Muscle of back (tissue), 13 donors: ENCODE measurements at places on chromosomes 2 and 18. TPM values are rescaled to one million over a fixed set of nuclear protein-coding genes. Genes with fewer than 3 reads are reported as not detected.

DNA sequence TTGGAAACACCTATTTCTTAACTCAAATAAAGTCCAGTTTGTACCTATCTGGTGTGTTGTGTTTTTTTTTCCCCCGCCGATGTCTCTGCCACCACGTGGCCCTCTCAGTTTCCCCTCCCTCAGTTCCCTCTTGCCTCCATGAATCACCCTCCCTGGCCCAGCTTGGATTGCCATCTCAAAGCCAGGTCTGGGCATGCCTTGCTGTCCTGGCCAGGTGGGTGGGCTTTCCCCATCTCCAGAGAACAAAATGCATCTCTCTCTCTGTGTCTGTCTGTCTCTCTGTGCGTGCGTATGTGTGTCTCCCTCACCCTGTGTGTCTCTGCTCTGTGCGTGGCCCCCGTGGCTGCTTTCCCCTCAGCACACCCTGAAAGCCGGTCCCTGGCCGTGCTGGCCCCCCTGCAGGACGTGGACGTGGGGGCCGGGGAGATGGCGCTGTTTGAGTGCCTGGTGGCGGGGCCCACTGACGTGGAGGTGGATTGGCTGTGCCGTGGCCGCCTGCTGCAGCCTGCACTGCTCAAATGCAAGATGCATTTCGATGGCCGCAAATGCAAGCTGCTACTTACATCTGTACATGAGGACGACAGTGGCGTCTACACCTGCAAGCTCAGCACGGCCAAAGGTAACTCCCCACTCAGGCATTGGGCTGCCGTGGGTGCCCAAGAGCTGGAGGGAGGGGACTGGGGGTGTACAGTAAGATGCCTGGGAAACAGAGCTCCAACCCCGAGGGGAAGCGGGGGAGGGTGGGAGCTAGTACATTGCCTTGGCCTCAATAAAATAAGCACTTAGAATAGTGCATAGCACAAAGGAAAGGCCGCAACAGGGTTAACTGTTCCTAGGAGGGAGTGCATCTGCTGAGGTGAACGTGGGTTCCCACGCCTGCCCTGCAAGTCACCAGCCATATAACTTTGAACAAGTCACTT lies 31.6 kb upstream of the GMPPA start:
- no peak for DNase-seq

AKAIN1 gene
- polyA plus RNA-seq, result not detected

LDAH gene
- 10.7 TPM for polyA plus RNA-seq

SERPINB12 gene
- polyA plus RNA-seq, result 1.8 TPM

DNA sequence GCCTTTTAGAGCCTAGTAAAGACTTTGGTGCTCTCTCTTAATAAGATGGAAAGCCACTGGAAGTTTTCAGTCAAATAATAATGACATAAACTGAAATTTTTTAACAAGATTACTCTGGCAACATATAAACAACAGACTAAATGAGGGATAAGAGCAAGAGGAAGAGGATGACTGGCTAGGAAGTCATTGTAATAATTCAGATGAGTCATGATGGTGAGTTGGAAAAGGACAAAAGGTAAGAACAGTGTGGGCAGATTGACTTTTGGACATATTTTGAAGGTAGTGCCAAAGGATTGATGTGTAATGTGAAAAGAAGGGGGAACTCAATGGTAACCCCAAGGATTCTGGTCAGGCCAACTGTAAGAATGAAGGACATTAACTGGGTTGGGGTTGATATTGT lies 310.3 kb downstream of the NOL4 start:
- DNase-seq, result no peak

PNO1 gene
- 13.8 TPM for polyA plus RNA-seq

DNA sequence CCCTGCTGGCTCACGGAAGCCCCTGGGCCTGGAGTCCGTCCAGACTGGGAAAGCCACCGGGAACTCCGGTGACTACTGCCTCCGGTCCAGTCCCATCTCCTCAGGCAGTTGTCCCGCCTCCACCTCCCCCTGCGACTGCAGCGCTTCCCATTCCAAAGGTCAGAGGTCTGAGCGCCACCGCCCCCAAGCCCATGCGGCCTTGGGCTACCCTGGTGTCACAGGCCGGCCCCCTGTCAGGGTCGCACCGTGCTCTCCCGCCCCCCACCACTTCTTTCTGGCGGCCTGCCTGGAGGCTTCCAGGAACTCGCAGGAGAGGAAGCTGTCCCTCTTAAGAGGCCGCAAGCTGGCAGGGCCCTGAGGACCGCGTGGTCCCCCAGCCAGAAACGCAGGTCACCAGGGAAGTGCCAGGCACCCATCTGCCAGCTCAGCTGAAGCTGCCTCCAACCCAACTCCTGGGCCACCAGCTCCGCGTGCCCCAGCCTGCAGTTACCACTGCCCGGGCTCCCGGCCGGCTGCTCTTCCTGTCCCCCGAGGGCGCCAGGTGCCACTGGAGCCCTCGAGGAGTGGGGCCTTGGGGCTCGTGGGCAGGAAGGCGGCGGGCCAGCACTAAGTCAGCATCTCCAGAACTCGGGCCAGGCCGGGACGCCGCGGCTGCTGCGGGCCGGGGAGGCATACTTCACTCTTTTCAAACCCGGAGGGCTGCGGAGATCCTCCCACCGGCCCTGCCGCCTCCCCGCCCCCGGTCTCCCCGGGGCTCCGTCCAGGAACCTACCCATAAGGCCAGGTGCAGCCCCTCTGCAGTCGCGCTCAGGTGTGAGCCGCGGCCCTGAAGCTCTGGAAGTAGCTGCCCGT lies 83.3 kb upstream of the POMC start:
- DNase-seq, result no peak

- no peak for DNase-seq
These were observed 90.5 kb upstream of the MSH2 start for GRCh38 chr2:47312491-47312850.

GRCh38 chr2:39094717-39095363 lies 26.0 kb downstream of the SOS1 start:
- peak; percentile 30 for DNase-seq

DNA sequence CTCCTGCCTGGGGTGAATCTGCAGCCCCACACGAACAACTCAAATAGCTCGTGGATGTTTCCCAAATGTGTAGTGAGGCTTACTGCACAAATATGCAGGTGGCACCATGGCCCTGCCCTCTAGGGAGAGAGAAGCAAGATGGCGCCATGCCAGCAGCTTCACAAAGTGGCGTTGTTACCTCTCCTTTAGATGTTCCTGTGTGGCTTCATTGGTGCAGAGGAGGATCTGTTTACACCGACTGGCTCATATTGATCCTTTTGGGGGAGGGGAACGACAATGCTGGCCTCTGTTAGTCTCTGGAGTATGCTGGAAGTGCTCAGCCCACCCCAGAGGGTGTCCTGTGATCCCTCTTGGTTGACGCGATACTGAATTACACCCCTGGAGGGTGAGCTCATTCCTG lies 99.5 kb upstream of the GATA6 start:
- no peak for DNase-seq

MC2R gene
- 0.23 TPM for polyA plus RNA-seq

HOXD13 gene
- polyA plus RNA-seq, result not detected

DNA sequence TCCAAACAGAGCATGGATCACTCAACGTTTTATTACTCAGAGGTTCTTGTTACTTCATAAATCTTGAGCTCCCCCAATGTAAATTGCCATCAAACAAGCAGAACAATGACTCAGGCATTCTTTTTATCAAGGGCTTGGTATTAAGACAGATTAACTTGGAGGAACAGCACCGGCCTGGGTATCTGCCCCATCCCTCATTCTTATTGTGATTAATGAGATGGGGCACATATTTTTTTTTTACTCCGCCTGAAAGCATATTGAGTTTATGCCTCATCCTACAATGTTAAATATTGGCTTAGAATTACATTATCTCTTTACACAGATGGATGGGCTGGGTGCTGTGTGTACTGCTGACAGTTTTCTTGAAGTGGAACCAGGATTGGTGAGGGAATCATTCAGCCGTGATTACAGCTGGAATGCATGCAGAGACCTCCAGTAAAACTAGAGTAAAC lies 387.3 kb downstream of the CLIP4 start:
- DNase-seq, result no peak

GRCh38 chr2:69985688-69986087 lies 24.3 kb upstream of the ASPRV1 start:
- DNase-seq, result peak; percentile 25

OSR1 gene
- polyA plus RNA-seq, result 18.2 TPM

CNTNAP5 gene
- 0.24 TPM for polyA plus RNA-seq

FOXD4L1 gene
- 2.2 TPM for polyA plus RNA-seq

- no peak for DNase-seq
These were observed 55.7 kb upstream of the REL start for GRCh38 chr2:60825666-60826065.

C2orf69 gene
- 12.5 TPM for polyA plus RNA-seq

DNA sequence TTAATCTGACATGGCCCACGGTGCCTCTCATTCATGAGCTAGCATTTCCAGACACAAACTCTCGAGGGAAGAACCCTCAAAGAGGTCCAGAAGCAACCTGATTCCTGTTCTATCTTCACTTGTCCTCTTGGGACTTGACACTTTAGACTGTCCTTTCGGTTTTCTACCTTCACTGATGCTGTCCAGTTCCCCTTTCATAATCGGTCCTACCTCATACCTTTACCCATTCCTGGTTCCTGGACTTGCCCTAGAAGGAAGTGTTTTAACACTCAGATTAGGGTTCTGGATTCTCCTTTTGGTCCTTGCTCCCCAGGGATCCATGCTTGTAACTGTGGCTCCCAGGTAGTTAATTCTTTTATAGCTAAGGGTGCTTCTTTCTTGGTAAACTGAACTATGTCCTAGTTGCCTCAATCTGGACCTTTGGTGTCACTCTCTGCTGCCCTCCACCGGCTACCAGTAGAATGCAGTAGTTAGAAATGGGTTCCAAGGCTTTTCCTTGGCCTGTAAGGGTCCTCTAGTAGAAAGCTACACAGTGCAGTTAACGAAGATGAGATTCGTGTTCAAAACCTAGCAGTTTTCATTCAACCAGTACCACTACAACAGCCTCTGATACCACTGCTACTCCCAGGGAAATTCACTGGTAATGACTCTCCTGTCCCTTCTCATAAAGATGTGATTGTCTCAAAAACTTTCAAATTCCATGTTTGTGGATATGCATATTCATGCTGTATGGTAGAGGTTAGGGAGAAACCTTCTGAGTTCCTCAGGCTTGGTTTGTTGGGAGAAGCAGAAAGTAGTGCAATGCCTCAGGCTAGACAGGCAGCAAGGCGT lies 178.1 kb upstream of the CYP26B1 start:
- no peak for DNase-seq

DNA sequence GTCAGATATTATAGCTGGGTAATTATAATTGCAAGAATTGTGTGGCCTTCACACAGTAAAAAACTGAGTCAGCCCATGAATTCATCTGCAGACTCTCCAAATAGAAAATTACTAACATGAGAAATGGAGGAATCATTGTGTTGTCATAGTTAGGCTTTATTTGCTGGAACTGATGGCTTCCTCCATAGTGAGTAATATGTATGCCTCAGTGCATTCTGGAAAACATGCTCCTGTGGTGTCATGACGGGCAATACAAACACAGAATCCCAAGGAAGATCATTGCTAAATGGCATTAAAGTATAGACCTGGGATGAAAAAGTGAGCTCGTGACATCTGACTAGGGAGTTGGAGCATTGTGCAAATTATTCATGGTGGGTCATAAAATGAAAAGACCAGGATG lies 23.6 kb upstream of the NMS start:
- DNase-seq, result no peak

DNA sequence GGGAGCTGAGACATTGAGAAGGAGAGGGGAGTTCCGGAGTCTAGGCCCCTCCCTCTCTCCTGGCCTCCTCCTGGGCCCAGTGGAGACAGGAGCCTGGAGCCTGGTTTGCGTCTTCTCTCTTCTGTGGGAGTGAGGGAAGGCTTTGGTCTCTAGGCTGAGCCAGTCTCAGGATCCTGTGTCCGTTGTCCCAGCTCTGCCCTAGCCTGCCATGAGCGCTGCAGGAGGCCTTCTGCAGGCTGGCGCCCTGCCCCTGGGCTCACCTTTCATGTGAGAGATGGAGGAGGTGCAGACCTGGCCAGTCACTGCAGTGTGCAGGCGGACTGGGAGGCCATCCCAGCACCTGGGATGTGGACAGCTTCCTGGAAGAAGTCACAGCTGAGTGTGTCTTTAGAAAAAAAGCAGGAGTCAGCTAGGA lies 8.7 kb downstream of the IMPA2 start:
- DNase-seq, result no peak

SLC39A6 gene
- 33.6 TPM for polyA plus RNA-seq

DNA sequence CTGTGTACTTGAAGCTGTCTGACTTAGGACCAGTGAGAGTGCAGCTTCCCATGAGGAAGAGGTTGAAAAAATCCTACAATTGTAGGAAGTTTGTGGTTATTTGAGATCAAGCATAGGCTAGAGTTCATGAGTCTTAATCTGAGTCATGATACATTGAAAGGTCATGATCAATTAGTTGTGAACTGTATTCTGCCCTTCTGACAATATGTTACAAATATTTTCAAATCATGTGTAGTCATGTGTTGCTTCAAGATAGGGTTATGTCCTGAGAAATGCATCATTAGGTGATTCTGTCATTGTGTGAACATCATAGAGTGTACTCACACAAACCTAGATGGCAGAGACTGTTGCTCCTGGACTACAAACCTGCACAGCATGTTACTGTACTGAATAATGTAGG lies 68.4 kb upstream of the MFF start:
- DNase-seq, result no peak

DNA sequence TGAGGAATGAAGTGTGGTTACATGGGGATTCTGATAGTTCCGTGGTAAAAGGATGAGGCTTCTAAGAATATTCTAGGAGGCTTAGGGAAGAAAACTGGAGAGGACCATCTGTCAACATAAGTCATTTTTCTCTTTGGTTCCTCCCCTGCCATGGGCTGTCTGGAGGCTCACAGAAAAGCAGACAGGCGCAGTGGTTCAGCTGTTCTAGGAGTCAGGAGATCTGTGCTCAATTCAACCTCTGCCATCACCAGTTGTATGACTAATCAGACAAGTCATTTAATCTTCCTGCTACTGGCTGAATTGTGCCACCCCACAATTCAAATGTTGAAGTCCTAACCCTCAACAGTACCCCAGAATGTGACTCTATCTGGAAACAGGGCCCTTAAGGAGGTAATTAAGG lies 36.4 kb downstream of the ADAM17 start:
- no peak for DNase-seq

KRCC1 gene
- polyA plus RNA-seq, result 31.7 TPM

LYG2 gene
- polyA plus RNA-seq, result not detected

GRCh38 chr18:39784541-39784940 lies 2170.5 kb upstream of the PIK3C3 start:
- DNase-seq, result no peak

DNA sequence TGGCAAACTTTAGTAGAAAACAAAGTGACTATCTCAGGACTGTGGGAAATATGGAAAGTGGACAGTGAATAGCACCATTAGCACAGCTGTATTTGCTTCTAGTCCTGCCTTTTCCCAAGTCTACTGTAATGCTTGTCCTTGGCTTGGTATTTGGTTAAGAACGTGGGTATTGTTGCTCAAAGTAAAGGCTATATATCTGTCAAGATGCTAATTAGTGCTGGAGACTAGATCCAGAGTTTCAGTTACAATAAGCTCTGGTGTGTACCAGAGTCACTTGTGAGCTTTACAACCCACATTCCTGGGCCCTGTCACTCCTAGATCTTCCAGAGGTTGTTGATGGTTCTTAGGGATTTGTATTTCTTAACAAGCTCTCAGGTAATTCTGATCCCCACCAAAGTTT lies 313.6 kb downstream of the SLC8A1 start:
- DNase-seq, result no peak
